Activated T-cell treated with anti-CD3 and anti-CD28 coated beads, Interleukin-2, amount 50 U/mL, for 4 hours (primary cell): ENCODE measurements at places on chromosomes 7 and 10.
A peak's percentile ranks its signal among the peaks of the same experiment; 100 is the strongest.

DNA sequence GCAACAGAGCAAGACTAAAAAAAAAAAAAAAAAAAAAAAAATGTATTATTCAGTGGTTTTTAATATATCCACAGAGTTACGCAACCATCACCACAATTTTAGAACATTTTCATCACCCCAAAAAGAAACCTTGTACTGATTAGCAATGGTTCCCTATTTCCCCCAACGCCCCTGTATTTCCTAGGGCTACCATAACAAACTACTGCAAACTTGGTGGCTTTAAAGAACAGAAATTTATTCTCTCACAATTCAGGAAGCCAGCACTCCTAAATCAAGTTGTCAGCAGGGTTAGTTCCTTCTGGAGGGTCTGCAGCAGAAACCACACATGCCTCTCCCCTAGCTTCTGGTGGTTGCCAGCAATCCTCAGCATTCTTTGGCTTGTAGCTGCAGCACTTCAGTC lies 5.9 kb upstream of the NUP42 start:
- DNase-seq = no peak

GRCh38 chr10:43135064-43135463 lies 3.2 kb upstream of the CSGALNACT2 start:
- DNase-seq = no peak

GRCh38 chr10:77770081-77770867 lies 132.7 kb upstream of the KCNMA1 start:
- DNase-seq = no peak

GRCh38 chr10:35903021-35903420 lies 260.9 kb upstream of the FZD8 start:
- no peak for DNase-seq

GRCh38 chr7:66055321-66055956 lies 20.2 kb upstream of the ASL start:
- DNase-seq = no peak

GRCh38 chr7:138752518-138753149 lies 45.2 kb upstream of the TMEM213 start:
- DNase-seq = peak; percentile 92

DNA sequence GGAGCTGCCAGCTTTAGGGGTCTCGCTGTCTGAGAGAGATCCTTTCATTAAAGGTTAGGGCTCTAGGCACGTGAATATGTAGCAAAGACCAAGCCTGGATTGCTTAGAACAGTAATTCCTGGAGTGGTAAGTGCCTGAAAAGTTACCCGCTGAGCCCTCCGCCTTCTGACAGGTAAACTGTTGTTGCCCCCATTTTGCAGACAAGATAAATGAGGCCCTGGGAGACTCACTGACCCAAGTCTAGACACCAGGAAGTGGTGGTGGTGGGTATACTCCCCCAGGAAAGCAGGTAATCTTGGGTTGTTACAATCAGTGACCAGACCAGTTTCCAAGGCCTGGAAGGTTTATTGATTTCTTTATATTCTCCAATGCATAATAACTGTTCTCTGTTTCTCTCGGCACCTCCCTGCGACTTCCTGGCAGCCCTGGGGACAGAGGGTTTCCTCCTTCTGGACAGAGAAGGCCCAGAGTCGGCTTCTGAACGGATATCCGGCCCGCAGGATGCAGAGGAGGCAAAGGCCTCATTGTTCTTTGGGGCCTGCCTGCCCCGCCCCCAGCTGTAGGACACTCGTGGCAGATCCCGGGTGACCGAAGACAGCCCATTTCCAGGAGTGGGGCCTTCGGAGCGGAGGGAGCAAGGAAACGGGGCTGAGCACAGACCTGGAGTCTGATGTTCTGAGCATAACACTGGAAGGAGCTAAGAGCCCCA lies 1.3 kb upstream of the GRK5 start:
- DNase-seq = peak; percentile 15

GRCh38 chr7:38950309-38950708 lies 27.4 kb upstream of the POU6F2 start:
- DNase-seq = no peak

DNA sequence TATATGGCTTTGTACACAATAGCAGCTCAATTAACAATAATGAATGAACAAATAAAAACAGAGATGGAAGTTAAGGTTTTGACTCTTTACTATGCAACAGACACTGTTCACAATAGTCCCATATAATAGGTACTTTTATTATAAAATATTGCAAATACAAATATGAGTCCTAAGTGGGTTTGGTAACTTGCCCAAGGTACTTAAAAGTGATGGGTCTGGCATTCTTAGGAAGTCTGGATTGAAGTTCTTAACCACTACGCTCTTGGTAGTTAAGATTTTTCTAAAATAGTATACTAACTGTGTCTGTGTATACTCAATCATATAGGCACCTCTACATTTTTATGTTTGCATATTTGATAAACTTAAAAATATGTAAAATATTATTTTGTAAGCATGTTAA lies 55.5 kb downstream of the HGF start:
- DNase-seq = no peak

GRCh38 chr10:97701438-97702069 lies 12.0 kb upstream of the MARVELD1 start:
- DNase-seq = peak; percentile 26

GRCh38 chr10:32426186-32426585 lies 19.8 kb upstream of the CCDC7 start:
- no peak for DNase-seq

GRCh38 chr10:4648999-4649398 lies 177.0 kb upstream of the AKR1E2 start:
- DNase-seq = no peak

DNA sequence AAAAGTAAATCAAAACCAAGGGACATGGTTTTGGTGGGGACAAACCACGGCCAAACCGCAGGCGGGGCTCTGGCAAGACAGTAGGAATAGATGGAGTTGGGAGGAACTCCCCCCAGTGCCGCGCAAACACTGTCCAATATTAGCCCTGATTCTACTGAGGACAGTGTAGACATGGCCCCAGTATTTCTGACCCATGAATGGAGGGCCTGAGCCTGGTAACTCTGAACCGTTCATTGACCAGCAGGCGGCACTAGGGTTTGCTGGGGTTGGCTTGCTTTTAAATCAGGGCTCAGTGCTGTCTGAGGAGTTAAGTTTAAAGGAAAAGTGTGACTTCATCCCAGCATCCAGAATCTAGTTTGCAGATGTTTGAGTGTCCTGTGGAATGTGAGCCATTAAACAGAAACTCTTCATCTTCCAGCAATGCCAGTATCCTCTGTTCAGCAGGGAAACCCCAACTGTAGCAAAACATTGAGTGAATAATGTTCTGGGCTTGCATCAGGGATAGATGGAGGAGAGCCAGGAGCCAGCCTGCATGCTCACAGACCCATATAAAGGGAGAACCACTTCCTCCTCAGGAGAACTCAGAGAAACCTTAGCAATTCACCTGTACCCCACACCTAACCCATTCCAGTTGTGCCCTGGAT lies 147.4 kb upstream of the PRSS58 start:
- no peak for DNase-seq

DNA sequence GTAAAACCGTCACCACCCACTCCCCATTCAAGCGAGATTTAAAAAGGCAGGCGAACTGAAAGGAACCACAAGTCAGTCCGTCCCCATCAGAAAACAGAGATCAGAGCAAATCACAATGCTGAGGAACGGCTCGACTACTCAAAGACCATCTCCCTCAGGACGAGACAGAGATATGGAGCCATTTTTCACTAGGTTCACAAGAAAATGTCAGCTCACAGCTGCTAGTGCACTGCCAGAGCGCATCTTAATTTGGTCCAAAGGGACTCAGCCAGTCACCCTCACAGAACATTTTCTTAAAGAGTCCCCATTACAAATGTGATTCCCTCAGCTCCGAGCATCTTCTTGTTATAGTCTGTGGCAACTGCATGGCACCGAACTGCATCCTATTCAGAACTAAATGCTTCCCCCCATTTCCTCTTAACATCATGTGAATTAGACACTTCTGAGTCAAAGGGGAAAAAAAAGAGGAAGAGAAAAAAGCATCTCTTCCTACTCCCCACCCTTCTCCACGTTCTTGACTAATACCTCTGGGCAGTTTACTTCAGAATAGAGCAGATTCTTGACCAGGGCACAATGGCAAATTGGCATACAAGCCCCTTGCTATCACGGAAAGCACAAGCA lies 683.9 kb downstream of the MAGI2 start:
- DNase-seq = no peak

DNA sequence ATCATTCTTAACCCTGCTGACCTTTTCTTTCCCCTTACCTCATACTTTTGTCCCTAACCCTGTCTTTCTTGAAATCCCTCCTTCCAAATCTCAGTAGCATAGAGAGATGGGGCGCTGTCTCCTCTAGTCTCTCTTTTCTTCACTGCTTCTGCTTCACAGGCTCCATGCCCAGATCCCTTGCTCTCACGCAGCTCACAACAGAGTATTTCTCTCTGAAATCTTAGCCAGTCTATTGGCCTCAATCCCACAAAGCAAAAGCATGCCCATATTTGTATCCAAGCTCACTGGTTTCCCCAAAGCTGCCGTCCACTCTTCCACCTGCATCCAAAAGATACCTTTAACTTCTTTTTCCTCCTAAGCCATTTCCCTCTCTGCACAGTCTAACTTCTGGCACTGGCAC lies 526.8 kb downstream of the PLXDC2 start:
- DNase-seq = no peak

DNA sequence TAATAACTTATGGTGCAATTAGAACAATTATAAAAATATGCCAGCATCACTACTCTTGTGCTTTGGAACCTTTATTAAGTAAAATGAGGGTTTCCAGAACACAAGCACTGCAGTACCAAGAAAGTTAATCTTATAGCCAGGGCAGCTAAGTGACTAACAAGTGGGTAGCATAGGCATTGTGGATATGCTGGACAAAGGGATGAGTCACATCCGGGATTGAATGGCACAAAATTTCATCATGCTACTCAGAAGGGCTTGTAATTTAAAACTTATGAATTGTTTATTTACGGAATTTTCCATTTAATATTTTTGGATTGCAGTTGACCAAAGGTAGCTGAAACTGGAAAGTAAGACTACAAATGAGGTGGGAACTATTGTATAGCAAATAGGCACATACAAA lies 250.6 kb downstream of the C7orf25 start:
- DNase-seq = no peak

GRCh38 chr10:43385412-43386004 lies 14.1 kb downstream of the FXYD4 start:
- no peak for DNase-seq

DNA sequence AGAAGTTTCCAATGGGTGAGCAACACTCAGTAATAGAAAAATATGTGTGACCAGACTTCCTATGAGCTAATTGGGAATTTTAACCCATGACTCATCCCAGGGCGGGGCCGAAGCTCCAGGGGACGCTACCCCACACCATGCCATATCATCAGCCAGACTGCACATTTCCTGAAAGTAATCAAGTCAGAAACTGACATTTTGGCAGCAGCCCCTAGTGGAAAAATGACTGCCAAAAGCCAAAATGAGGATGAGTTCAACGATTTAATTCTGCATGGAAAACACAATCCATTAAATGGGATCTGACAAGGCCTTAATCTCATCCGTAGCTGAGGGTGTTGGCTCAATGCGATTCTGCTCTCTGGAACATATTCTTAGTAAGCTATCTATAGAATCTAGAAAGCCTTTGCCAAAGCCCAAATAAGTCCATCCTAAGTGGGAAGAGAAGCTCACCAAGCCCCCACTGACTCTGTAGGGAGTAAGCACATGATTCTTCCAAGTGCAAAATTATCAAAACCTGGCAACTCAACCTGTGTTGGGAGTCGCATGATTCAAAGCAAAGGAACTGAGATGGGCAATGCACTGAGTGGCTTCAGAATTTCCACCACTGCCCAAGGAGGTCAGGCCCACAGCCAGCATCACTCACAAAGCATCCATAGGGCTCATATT lies 93.1 kb upstream of the PDE1C start:
- DNase-seq = no peak

GRCh38 chr10:6711408-6711841 lies 131.3 kb upstream of the PRKCQ start:
- DNase-seq = no peak

DNA sequence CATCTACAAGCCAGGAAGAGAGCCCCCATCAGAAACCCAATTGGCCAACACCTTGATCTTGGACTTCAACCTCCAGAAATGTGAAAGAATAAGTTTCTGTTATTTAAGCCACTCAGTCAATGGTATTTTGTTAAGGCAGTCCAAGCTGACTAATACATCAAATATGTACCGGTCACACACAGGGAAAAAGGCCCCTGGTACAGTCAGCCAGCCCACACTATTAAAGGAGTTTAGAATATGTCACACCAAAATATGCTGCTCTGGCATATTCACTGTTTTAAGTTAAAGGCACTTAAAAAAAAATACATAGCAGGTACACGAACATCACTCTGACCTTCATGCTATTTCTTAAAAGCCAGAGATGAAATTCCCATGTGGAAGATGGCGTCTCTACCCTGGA lies 15.2 kb upstream of the CDCA7L start:
- DNase-seq = no peak

DNA sequence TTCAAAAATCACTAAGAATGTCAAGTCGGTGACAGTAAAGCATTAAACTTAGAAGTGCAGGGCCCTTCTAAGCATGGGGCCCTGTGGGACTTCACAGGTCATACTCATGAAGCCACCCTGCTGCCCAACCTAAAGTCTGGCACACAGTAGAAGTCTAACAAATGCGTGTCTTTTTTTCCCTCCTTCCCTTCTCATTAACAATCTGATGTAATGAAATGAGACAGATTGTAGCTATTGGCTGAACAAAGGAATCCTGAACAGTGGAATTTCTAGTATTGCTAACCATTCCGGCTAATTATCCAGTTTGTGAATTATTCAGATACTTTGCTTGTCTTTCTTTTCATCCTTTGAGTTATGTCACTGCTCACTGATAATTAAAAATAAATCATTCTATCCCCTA lies 369.9 kb downstream of the WDR11 start:
- no peak for DNase-seq

DNA sequence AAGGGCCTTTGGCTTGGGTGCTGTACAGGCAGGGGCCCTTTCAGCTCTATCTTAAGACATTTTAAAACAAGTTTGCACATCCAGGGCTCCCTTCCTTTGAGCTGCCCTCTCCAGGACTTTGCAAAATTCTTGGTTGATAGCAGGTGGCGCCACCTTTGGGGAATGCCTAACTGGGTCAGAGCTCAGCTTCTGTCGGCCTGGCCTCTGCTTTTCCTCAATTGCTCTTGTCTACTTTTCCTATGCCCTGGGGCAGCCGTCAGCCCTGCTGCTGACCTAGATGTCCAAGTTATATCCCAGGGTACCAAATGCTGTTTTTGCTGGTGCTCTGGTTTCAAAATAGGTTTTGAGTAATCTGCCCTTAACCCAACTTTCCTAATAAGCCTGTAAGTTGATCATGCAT lies 65.8 kb downstream of the APBB1IP start:
- DNase-seq = peak; percentile 21

DNA sequence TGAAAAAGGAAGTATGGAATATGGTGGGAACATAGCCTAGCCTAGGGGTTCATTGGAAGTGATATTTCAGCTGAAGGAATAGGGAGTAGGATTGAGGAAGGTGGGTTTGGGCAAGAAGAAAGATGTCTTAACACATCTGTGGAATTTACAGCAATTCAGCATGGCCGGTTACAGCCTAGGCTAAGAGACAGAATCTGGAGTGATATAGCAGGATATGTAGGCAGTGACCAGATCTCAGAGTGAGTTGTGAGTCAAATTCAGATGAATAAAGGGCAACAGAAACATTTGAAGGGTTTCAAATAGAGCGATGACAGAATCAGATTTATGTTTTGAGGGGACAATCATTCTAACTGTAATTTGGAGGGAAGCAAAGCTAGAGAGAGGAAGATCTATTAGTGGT lies 199.0 kb upstream of the PRPS1L1 start:
- no peak for DNase-seq
